ENCODE measurements at places on chromosomes 5 and 9. TPM values are rescaled to one million over a fixed set of nuclear protein-coding genes. Genes with fewer than 3 reads are reported as not detected.

OBP2B gene
- not detected for total RNA-seq

ZNG1F gene
- 17.1 TPM for total RNA-seq

DAP gene
- total RNA-seq, result 12.9 TPM

OTP gene
- 3.2 TPM for total RNA-seq

TAF11L5 gene
- total RNA-seq, result not detected

ADAMTS16 gene
- total RNA-seq, result 3.5 TPM

F12 gene
- 7.4 TPM for total RNA-seq

PCDHA9 gene
- 11.3 TPM for total RNA-seq

CCNI2 gene
- total RNA-seq, result 1.8 TPM

TMCO6 gene
- total RNA-seq, result 4.6 TPM

FOXD4L5 gene
- total RNA-seq, result 0.46 TPM

GBA2 gene
- total RNA-seq, result 60.7 TPM

GABRP gene
- not detected for total RNA-seq

SLC1A1 gene
- total RNA-seq, result 49.6 TPM

ADAMTS2 gene
- 6.9 TPM for total RNA-seq

GCNT4 gene
- total RNA-seq, result 0.92 TPM

RNF224 gene
- total RNA-seq, result not detected

CDKN2A gene
- 0.46 TPM for total RNA-seq

IRGM gene
- total RNA-seq, result not detected

LECT2 gene
- total RNA-seq, result not detected

SH3GL2 gene
- 52.1 TPM for total RNA-seq

IFNA2 gene
- not detected for total RNA-seq

HRH2 gene
- total RNA-seq, result 4.8 TPM

BAAT gene
- total RNA-seq, result 0.23 TPM

IL33 gene
- 17.5 TPM for total RNA-seq

PITX1 gene
- total RNA-seq, result not detected

ANKRD34B gene
- total RNA-seq, result 3.0 TPM

KIF20A gene
- 7.6 TPM for total RNA-seq

KLF4 gene
- 4.8 TPM for total RNA-seq

WDR38 gene
- 2.1 TPM for total RNA-seq

GFI1B gene
- 0.23 TPM for total RNA-seq

PCDHA1 gene
- total RNA-seq, result 13.8 TPM

MYMK gene
- not detected for total RNA-seq

SVEP1 gene
- 4.4 TPM for total RNA-seq

NR2F1 gene
- total RNA-seq, result 115 TPM

MAPK9 gene
- total RNA-seq, result 107 TPM

IL5 gene
- not detected for total RNA-seq

MIGA2 gene
- 23.8 TPM for total RNA-seq

SPINK7 gene
- not detected for total RNA-seq

LRRC19 gene
- total RNA-seq, result not detected

FUT7 gene
- not detected for total RNA-seq

IRF1 gene
- total RNA-seq, result 3.2 TPM

UBE2B gene
- total RNA-seq, result 82.8 TPM

RMI1 gene
- total RNA-seq, result 17.8 TPM

ARRDC1 gene
- 17.3 TPM for total RNA-seq

MAP3K1 gene
- 33.4 TPM for total RNA-seq

AJM1 gene
- 2.8 TPM for total RNA-seq

PCDHGA12 gene
- 7.4 TPM for total RNA-seq

TMEM252 gene
- total RNA-seq, result not detected

All from diencephalon (tissue), 1 donor.